NCI-H226 (cell line): ENCODE measurements at places on chromosomes 1 and 21.
A peak's percentile ranks its signal among the peaks of the same experiment; 100 is the strongest.

- peak; percentile 71 for DNase-seq
Observed at GRCh38 chr1:169630006-169630405, at the start of gene SELP. TSS of gene SELP (minus strand) at chr1:169630124. CDS start at chr1:169630074, 50 bp downstream.

GRCh38 chr1:184158896-184159681 is 107.6 kb downstream of the TSEN15 start:
- DNase-seq = no peak

GRCh38 chr1:8987881-8988617 is 38.2 kb downstream of the SLC2A7 start:
- DNase-seq = no peak

- DNase-seq = peak; percentile 29
Observed at GRCh38 chr21:14737922-14738321, 191.8 kb upstream of the SAMSN1 start.

DNA sequence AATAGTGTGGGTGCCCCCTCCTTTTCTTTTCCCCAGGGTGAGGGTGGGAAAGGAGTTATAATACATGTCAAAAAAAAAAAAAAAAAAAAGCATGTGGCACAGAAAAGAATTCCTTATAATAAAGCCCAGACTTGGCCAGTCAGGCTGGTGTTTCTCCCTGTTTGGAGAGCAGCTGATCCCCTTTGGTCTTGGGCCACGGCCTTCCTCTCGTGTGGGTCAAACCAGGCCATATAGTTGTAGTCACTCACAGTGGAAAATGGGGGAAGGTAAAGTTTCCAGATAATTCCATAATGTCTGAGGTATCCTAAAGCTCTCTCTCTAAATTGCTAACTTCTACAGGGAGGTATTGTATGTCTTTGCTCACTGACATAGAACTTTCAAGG is 22.0 kb downstream of the CLIC6 start:
- no peak for DNase-seq

DNA sequence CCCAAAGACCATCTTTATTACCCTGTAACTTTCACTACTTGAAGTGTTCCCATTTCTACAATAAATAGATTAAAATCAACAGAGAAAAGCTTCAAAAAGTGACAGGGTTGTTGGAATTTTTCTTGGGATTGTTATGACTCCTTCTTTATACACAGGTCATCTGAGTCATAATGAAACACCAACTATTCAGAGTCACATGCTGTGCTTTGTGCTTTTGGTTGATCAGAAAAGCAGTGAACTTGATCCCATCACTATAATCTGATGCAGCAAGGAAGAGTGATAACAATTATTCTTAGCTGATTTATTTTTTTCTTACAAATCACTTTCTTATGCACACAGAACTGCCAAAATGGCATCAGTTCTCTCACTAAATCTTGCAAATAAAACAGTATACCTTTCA is 422.9 kb downstream of the PTBP2 start:
- peak; percentile 48 for DNase-seq

- no peak for DNase-seq
Observed at GRCh38 chr1:18160290-18160942, 52.8 kb downstream of the IGSF21 start.

DNA sequence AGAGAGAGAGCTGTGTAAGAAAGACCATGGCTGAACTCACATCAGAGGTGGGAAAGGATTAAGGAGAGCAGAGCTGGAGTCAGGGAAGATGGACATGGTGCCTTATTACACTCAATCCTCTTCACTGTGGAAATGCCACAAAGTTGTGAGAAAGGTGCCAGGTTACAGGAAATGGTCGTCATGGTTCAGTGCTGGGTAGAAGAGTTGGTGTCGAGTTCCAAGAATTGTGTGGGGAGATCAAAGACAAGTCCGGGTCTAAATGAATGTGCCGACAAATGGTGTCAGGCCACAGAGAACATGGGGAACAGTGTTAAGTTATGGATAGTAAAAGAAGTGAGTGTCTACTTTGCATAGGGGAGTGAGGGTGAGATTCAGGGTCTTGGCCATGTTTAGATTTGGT is 40.9 kb downstream of the LAMC2 start:
- no peak for DNase-seq

DNA sequence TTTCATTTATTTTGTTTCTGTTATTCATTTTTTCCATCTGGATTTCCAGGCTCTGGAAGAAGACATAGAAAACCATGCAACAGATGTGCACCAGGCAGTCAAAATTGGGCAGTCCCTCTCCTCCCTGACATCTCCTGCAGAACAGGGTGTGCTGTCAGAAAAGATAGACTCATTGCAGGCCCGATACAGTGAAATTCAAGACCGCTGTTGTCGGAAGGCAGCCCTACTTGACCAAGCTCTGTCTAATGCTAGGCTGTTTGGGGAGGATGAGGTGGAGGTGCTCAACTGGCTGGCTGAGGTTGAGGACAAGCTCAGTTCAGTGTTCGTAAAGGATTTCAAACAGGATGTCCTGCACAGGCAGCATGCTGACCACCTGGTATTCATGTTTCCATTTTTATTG is 63.5 kb upstream of the BMP8A start:
- DNase-seq = no peak
